Stimulated activated CD8-positive, alpha-beta memory T cell treated with anti-CD3 and anti-CD28 coated beads, Interleukin-4, amount 100 ng/mL, for 48 hours (primary cell): ENCODE measurements at places on chromosomes 1 and 21.

DNA sequence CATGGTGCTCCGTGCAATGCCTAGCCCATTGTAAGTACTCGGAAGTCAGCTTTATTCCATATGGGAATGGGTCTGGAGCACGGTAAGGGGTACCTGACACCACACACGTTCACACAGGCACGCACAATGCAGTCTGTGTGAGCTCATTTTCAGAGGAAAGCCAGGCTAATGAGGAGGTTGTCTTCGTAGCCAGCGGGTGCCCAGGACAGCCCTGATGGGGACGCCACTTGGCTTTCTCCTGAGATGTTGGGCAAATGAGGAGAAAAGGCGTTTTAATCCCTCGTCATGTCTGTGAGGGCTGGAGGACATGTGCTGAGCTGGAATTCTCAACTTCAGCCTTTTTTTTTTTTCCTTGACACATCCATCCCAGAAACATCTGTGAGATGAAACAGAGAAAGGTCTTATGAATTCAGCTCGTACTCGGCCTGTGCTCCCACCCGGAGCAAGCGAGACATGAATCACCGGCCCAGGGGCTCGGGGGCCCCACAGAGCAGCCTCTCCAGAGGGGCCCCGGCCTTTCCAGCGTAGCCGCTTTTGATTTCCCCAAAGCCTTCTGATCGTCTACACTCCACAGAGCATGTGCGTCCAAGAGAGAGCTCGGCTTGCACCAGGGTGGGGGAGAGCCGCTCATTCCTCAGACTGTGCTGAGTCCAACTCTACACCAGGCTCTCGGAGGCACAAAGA is 125.1 kb downstream of the EPHB2 start:
- DNase-seq = no peak

- no peak for DNase-seq
Measured at GRCh38 chr1:44860891-44861425, 17.9 kb upstream of the PTCH2 start.

DNA sequence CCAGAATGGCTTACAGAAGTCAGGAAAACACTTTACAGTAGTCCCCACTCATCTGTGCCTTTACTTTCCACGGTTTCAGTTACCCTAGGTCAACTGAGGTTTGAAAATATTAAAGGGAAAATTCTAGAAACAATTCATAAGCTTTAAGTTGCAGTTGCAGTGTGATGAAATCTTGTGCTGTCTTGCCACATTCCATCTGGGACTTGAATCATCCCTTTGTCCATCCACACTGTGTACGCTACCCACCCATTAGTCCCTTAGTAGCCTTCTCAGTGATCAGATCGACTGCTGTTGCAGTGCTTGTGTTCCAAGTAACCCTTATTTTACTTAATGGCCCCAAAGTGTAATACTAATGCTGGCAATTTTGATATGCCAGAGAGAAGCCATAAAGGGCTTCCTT is 30.5 kb downstream of the ZCCHC17 start:
- no peak for DNase-seq

GRCh38 chr1:23528250-23528978 is 2.6 kb downstream of the E2F2 start:
- DNase-seq = peak; percentile 90

DNA sequence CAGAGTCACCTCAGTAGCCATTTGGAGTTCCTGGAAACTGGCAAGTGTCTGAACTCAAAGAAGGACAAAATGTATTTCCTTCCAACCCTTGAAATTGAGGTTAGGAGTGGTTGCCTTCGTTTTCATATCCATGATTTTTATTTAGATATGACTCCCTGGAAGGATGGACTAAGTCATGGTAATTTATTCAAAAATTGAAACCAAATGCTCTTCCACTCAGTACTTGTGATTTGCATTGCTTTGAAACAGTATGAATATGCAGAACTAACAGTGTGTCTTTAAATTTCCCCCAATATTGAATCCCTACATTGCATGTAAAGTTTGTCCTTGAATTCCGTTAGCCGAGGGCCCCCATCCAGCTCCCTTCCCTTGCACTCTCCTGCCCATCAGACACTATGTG is 112.1 kb upstream of the DNAH14 start:
- DNase-seq = no peak

- DNase-seq = no peak
Measured at GRCh38 chr1:211493133-211493871, 1.3 kb upstream of the RD3 start.

DNA sequence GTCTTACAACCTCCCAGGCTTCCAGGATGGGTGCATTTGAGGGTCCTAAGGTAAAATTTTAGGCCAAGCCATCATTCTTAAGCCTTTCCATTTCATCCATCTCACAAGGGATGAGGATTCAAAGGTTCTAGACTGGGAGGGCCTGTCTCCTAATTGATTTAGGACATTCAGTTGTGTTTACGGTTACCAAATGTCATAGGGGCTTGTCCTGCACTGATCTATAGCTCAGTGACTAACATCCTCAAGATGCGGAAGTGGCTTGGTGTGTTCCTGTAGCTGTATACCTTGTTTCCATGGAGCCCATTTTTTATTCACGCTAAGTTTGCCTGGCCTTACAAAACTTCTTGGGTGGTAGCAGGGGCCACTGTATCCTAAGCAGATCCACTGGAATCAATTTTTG is 52.8 kb downstream of the DUSP10 start:
- DNase-seq = no peak

- DNase-seq = no peak
Measured at GRCh38 chr1:19794583-19794982, 5.1 kb downstream of the TMCO4 start.

GRCh38 chr1:18849261-18849711 is 10.2 kb downstream of the TAS1R2 start:
- no peak for DNase-seq

DNA sequence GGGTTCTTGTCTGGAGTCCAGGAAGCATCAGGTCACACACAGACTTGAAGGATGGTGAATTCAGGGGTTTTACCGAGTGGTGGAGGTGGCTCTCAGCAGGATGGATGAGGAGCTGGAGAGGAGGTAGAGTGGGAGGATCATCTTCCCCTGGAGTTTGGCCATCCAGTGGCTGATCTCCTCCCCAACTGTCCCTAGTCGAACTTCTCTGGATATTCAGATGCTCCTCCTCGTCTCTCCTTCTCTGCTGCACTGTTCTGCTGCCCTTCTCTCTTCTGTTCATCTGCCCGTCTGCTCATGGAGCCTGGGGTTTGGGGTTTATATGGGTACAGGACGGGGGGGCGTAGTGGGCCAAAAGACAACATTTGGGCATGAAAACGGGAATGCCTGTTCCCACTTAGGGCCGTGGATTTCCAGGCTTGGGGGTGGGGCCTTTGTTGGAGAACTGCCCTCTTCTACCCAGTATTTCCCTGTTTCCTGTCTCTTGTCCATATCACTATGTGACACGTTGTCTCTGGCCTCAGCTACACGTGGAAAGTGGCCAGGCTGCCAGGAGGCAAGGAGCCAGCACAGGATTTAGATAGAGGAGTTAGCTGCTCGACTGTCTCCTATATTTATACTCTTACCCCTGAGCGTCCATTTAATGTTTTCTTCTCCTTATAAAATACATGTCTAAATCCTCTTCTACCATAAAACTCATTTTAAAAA is 76.7 kb downstream of the SIPA1L2 start:
- no peak for DNase-seq
